ENCODE measurements at places on chromosomes 5 and 9.

- DNase-seq = no peak
Observed at GRCh38 chr5:15995341-15996052, 184.1 kb downstream of the MARCHF11 start.

DNA sequence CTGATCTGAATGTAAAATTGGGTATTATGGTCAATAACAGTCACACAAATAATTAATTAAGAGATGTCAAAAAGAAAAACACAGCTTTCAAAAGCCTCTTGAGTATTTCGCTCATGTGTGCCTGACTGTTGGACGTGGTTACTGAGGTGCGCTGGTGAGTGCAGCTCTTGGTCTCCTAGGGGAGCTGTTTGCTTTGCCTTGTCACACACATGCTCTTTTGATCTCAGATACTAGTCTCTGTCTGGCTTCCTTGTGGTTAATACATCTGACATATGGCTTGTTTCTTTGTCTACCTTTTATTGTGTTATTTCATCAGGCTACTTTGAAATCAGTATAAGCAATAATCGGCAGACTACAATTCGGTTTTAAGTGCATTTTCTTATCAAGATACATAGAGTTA lies 51.5 kb downstream of the PCSK1 start:
- DNase-seq = no peak

DNA sequence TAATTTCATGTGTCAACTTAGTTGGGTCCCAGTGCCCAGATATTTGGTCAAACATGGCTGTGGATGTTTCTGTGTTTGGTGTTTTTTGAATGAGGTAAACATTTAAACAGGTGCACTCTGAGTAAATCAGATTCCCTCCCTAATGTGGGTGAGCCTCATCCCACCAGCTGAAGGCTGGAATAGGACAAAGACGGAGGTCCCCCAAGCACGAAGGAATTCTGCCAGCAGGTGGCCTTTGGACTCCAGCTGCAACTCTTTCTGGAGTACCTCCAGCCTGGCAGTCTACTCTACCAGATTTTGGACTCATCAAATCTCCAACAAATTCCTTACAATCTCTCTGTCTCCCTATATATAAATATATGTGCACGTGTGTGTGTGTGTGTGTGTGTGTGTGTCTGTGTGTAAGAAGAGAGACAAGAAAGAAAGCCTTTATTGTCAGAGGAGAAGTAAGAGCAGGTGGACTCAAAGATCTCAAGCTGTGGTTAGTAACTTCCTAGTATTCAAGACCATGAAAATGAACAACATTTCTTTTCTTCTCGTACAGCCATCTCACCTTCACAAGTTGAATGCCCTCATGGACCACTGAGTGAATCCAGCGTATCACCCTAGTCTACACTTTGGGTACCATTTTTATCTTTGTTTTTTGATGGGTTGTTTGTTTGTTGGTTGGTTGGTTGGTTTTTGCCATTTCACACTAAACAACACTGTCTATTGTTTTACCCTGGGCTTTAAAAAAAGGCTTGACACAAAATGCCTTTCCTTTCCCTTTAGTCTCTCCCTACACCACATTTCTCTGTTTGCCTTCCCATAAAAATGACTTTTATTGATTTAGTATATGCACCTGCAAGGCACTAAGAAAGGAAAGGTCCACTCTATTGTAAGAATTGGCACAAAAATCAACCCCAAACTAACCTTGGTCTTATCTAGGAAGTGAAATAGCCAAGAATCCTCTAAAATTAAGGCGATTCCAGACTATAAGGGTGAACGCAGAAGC lies 118.7 kb downstream of the TENT4A start:
- no peak for DNase-seq

DNA sequence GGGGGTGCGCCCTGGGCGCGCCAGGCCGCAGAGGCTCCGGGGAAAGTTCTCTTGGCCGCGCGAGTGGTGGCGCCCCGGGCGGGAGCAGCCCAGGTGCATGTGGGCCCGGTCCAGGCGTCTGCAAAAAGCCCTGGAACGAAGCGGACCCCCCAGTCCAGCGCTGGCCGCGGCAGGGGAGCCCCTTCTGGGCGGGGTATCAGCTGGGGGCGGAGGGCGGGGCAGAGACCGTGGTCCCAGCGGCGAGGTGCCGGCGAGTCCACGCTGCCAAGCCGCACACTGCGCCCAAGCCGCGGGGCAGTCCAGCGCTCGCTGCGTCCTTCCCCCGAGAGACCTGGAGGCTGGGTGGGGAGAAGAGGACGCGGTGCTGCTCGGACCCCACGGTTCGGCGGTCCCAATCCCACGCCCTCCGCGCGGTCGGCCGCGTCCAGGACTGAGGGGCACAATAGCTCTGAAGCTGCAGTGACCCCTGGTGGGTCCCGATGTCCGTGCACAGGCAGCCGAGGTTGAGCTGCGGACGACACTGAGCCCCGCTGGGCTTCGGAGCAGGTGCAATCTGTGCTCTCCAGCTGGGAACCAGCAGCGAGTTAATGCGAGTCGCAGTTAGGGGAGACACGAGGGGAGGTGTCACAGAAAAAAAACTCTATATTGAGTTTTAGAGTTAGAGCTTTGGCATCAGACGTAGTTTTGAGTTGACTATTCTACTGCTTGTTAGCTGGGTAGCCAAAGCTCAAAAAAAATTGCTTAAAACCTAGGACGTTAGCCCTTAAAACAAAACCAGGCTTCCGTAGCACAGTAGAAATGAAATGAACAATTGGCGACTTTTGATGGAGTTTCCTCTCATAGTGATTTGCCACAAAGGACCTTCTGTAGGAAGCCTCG lies 1.1 kb upstream of the EPB41L4A start:
- DNase-seq = peak; percentile 88

GRCh38 chr9:121633119-121633714 lies 18.2 kb upstream of the DAB2IP start:
- no peak for DNase-seq

- DNase-seq = no peak
Observed at GRCh38 chr5:60687927-60688720, 11.8 kb downstream of the DEPDC1B start.

DNA sequence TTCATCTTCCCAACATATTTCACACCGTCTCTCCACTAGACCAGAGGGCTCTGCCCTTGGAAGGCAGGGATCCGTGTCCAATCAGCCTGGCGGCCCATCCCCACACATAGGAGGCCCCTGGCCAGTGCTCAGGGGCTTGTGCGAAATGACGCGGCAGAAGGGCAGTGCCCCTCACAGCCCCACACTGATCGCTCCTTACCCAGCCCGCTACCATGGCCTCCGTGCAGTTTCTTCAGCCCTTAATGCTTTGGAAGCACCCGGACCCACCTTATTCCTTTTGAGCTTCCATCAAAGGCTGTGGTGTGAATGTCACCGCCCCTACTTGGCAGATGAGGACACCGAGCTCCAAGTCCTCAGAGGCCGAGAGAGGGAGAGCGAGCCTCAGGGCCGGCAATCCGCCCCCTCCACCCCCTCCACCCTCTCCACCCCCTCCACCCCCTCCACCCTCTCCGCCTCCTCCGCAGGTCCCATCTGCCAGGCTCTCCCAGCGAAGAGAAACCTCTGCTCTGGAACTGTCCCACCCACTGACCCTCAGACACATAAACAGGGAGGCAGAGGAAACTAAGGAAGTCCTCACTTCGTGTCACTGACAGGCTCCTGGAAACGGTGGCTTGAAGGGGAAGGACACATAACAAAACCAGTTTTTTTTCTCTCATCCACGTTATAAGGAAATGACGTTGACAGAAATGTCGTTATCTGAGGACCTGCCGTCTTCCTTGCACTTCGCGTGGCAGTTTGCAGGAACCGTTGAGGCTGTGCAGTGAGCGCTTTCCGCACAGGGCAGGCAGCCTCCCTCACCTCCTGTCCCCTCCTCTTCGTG lies 13.9 kb downstream of the QSOX2 start:
- no peak for DNase-seq

- DNase-seq = no peak
Observed at GRCh38 chr5:102863764-102864560, 108.9 kb downstream of the PAM start.

GRCh38 chr9:35792024-35792813 lies 828 bp downstream of the NPR2 start:
- DNase-seq = no peak

DNA sequence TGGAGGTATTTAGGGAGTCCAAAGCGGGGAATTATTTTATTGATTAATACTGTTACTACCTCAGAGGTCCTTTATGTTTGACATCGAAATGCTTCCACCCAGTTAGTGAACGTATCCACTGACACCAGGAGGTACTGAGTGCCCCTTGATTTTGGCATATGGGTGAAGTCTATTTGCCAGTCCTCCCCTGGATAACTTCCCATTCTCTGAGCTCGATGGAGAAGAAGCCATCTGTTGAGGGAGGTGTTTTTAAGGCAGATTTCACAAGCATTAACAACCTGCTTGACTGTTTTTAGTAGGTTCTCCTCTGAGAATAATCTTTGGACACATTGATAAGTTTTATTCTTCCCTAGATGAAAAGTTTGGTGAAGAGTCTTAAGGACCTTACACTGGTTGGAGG lies 165.3 kb upstream of the NREP start:
- no peak for DNase-seq

GRCh38 chr5:154749491-154749890 lies 5.7 kb upstream of the LARP1 start:
- DNase-seq = no peak

DNA sequence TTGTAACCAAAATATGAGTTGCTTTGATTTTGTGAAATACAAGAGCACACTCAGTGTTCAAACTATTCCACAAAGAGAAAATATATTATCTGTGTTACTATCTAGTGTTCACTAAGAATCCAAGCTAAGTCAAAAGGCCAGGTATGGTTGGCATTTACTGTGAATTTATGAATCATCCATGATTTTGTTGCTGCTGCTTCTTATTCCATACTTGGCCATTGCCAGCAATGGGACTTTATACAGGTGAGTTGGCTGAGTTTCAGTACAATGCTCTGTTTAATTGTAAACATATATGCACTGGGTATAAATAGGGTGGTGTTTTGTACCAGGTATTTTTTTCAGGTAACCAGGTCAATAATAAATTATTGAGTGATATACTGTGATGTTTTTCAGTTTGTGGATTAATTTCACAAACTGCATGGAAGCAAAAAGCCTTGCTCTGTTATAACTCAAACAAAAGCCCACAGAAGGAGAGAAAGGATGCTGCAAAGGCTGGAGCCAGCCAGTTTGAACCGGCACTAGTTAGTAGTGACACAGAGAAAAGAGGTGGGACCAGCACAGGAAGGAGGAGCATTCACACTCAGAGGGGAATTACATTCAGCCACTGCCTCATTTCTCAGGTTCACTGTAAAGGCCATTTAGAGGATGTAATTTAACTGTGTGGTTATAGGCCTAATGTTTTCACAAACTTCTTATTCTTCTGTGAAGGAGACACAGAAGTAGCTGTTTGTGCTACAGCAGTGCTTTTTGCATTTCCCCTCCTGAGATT lies 381.8 kb downstream of the ADGRV1 start:
- DNase-seq = no peak

- DNase-seq = no peak
Observed at GRCh38 chr5:156722358-156722757, 127.7 kb upstream of the PPP1R2B start.

DNA sequence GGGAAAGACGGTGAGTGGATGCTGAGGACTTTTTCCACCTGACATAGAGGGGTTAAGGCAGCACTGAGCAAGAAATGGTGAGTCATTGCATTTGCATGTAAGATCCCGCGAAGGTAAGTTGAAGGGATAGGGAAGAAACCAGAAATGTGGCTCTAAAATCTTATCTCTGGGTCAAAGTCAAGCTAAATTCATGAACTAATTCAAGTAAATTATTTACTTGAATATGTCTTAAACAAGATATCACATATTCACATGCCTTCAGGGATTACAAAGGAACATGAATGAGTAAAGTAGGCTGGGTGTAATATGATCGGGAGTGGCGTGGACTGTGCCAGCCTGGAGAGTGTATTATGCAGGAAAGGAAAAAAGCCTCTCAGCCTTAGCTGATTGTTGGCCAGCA lies 74.4 kb upstream of the EQTN start:
- DNase-seq = no peak

DNA sequence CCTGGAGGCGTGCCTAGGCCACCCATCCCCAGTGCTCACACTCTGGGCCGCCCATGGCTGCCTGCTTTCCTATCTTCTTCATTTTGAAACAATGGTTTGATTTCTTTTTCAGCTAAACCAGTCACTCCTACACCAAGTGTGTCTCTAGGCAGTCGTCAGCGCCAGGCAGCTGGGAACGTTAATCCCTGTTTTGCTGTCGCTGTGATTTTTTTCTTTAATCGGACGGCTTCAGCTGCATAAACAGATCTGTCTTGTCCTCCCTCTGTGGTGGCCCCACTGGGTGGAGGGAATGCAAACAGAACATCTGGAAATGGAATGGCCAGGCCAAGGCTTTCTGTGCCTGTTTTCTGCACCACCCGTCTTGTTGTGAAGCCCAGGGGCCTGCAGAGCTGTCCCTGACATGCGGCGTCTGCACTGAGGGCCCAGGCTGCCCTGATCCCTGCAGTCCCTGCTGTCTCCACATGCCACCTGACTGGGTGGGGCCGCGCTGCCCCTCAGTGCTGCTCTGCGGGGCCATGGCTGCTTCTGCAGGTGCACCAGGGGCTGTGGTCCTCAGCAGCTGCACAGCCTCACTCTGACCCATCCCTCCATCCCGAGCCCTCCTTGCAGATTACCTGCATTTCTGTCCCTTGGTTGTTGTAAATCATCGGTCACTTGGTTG lies 51.5 kb downstream of the WNK2 start:
- DNase-seq = peak; percentile 70

GRCh38 chr5:68214482-68215207 lies 911 bp upstream of the PIK3R1 start:
- DNase-seq = peak; percentile 50

DNA sequence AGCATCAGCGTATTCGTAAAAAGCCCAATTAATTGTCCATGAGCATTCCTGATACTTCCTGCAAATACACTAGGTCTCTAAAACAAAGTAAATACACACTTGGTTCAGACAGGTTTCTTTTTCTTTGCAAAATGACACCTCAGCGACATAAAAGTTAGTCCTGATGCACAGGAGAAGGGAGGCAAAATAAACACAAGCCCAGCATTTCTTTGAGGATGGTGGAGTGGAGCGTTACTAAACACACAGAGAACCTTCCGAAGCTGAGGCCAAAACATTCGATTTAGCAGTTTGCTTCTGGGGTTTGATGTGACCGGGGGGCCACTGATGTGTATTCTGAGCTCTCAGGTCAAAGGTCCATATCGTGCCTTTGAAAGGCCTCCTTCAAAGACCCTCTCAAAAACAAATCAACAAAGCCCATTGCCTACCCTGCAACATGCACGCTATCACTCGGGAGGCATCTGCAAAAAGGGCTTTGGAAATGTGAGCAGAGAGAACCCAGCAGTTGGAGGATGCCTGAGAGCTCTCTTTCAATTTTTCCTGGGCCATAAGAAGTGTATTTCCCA lies 268.4 kb upstream of the PANK3 start:
- peak; percentile 3 for DNase-seq

GRCh38 chr5:156687514-156687913 lies 162.6 kb upstream of the PPP1R2B start:
- no peak for DNase-seq

GRCh38 chr5:101431201-101431600 lies 528.1 kb upstream of the ST8SIA4 start:
- DNase-seq = no peak

Data from right forelimb (tissue), 1 donor.